T-helper 22 cell (primary cell): ENCODE measurements at places on chromosomes 3 and 15.

DNA sequence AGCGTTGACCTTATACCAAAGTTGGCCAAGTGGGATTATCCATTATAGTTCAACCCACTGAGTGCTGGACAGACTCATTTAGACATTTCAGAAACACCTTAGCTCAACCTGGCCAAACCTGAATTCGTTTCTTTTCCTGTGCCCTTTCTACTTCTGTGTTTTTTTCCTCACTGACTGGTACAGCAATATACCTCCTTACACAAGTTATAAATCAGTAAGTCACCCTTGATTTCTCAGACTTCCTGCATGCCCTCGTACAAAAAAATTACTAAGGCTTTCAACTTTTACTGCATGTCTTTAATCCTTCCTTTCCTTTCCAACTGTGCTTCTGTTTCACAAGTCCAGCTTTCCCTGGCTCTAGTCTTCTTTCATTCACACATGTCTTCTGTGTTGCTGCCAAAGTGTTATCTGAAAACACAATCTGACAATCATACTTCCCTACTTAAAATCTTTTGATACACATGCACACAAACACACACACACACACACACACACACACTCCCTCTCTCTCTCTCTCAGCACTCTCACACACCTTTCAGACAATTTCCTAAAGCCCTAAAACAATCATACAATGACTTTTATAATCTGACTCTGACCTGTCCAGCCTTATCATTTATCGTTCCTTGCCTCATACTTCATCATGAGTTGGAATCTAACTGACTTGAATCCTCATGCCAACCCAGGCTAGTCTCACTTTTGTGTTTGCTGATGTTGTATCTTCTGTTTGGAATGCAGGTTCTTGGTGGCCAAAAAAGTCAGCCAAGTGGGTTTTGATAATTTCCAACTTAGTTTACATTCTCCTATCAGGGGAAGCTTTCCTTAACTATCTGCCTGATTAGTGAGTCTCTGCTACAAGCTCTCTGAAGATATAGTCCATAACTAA, 436.4 kb downstream of the NAALADL2 start:
- DNase-seq = no peak

DNA sequence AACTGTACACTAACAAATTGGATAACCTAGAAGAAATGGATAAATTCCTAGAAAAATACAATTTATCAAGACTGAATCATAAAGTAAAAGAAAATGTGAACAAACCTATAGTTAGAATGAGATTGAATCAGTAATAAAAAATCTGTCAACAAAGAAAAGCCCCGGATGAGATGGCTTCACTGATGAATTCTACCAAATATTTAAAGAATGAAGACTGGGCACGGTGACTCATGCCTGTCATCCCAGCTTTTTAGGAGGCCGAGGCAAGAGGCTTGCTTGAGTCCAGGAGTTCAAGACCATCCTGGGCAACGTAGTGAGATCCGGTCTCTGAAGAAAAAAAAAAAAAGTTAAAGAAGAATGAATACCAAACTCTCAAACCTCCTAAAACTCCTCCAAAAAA, 17.7 kb upstream of the AP4E1 start:
- DNase-seq = no peak

DNA sequence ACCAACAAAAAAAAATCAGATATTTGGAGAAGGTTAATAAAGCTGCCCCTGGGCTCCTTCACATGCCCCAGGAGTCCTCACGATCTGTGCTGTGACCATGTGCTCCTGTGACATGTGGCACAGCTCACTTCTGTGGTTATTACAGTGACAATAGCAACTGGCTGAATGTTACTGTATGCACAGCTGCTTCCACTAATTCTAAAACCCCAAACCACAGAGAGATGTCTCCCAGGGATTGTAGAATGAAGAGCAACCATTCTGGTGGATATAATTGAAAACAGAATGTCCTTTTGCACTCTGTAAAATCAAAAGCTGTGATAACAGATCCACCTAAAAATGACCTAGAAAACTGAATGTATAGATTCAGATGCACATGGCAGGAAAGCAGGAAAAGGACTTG, 489.2 kb upstream of the CNTN4 start:
- DNase-seq = no peak

- no peak for DNase-seq
Measured at GRCh38 chr3:4943549-4943948, 35.7 kb upstream of the BHLHE40 start.

- DNase-seq = peak; percentile 79
Measured at GRCh38 chr15:100596792-100597191, 5.2 kb downstream of the LINS1 start.

DNA sequence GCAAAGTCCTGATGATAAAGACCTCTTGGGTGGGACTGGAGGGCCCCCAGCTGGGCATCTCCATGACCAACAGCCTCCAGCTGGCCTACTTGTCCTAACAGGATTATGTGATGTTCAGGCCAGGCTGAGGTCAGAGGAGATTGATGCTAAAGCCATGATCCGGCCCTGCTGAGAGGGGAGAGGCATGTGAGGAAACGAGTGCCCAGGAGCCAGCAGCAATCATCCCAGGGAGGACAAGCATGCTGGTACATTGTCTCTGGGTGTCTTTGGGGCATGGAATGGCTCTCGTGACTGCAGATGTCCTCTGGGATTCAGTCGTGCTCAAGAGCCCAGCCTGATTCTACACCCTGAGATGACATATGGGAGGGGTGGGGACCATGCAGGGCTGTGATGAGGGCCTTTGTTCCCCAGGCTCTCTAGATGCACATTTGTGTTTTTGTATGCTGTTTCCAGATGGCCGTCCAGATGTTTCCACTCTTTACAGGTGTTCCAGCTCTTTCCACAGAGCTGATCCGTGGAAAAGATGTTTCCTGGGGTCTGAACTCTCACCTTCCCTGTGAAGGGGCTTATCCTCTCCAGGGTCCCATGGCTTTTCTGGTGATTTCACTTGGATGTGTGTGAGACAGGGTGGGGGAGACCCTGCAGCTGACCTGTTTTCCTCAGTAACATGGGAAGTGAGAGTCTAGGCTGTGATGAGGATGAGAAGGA, 20.2 kb downstream of the SLC24A1 start:
- DNase-seq = no peak

GRCh38 chr15:51864408-51865056, 35.1 kb downstream of the TMOD3 start:
- no peak for DNase-seq

DNA sequence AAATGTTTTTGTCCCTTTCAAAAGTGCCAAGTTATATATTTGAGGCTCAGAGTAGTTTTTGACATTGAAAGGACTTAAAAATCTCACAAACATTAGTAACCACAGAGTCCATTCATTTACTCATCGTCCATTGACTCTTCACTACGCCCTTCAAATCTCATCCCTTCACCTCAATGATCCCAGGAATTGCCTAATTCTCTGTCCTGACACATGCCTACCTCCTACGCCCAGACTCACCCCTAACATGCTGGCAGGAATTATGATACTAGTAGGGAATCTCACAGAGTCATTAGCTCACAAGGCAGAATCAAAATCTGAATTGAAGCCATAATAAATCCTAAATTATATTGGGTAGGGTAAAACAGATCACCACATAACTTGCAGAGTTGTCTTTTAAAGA, 410.1 kb downstream of the RAP2B start:
- DNase-seq = no peak

GRCh38 chr3:61807865-61808276, 246.5 kb downstream of the PTPRG start:
- no peak for DNase-seq

DNA sequence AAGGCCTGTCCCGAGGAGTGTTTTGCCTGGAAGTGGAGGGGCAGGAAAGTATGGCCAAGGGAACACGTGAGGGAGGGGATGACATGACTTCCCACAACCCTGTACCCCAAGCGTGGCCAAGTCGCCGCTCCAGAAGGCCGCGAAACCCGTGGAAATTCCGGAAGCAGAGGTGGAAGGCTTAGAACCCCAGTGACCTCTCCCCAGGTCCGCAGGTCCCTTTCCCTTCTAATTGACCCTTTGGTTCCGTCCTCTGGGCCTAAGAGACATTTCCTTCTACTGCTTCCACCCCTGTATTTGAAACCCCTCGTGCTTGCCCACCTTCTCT, 548 bp upstream of the BTBD1 start:
- DNase-seq = no peak

GRCh38 chr3:105502333-105502732, 135.6 kb downstream of the ALCAM start:
- DNase-seq = no peak

GRCh38 chr15:81480645-81481053, 106.6 kb upstream of the TMC3 start:
- DNase-seq = no peak

GRCh38 chr3:62277450-62277849, 95.9 kb downstream of the FEZF2 start:
- no peak for DNase-seq

DNA sequence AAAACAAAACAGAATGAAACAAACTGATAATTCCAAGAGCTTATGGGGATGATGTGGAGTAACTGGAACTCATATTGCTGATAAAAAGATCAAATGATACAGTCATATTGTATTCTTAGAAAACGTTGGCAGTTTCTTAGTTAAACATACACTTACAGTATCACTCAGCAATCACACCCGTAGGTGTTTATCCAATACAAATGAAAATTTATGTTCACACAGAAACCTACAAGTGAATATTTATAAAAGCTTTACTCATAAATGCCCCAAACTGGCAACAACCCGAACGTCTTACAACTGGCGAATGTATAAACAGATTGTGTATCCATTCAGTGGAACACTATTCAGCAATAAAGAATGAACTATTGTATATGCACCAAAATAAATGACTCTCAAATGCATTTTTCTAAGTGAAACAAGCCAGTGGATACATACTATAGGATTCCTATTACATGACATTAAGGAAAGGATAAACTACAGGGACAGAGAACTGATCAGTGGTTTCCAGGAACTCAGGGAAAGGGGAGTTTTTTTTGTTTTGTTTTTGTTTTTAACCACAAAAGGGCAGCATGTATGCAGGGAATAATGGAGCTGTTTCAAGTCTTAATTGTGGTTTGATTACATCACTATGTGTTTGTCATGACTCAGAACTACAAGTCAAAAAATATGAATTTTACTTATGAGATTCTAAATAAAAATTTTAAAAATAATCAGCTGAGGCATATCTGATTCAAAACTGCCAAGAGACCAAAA, 71.8 kb upstream of the NDUFB4 start:
- no peak for DNase-seq

GRCh38 chr3:163891771-163892170, 1186.5 kb downstream of the SI start:
- no peak for DNase-seq

GRCh38 chr3:14406336-14406735, 3.9 kb downstream of the SLC6A6 start:
- no peak for DNase-seq
